ENCODE measurements at places on chromosomes 2 and 18. TPM values are rescaled to one million over a fixed set of nuclear protein-coding genes. Genes with fewer than 3 reads are reported as not detected.

DNA sequence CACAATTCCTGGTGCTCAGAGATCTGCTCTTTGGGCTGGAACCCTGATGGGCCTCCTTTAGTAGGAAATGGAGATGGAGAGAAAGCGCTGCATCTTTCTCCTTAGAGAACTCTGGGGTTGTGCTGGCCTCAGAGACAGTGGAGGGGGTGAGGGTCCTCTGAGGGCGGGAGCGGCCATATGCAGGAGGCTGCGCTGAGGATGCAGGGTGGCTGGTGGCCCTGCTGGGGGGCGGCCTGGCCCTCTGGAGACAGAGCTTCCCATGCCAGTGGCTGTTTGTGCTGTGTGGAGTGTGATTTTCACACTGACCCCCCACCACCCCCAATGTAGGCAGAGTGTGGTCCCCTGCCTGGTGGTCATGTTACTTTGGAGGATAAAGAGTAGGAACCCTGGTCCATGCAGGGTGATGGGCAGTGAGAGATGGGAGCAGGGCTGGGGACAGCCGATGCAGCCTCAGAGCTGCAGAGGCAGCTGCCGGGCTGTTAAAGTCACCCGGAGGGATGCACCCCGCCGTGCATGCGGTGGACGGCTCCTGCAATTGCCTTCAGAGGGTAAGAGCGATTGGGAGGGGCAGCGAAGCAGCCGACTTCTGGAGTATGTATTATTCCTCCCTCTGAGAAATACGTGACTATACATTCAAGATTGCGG lies 194.6 kb downstream of the FAM210A start:
- no peak for DNase-seq

- DNase-seq: no peak
Measured at GRCh38 chr2:179574061-179574519, 287.3 kb downstream of the ZNF385B start.

DNA sequence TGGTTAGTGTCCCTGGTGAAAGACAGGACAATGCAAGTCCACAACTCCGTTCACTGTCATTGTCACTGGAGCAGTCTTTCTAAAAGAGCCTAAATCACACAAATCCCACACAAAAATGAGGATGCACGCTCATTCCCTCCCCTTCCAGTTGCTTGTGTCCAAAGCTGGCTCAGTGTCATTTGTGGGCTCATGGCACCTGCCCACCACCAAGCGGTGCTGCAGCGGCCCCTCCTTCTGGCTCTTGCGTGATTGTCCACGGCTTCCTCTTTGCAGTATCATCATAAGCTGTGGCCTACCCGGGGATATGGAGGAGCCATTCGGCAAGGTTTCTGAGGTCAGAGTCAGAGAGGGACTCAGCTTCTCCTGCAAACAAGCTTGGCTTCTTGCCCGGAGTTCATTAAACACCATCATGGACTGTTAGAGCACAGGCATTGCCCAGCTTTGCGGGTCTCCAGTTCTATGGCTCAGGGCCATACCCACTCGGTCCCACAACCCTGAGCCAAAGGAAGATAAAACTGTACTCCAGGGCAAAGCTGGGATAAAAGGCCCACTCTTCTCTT lies 179.4 kb upstream of the AGAP1 start:
- no peak for DNase-seq

DNA sequence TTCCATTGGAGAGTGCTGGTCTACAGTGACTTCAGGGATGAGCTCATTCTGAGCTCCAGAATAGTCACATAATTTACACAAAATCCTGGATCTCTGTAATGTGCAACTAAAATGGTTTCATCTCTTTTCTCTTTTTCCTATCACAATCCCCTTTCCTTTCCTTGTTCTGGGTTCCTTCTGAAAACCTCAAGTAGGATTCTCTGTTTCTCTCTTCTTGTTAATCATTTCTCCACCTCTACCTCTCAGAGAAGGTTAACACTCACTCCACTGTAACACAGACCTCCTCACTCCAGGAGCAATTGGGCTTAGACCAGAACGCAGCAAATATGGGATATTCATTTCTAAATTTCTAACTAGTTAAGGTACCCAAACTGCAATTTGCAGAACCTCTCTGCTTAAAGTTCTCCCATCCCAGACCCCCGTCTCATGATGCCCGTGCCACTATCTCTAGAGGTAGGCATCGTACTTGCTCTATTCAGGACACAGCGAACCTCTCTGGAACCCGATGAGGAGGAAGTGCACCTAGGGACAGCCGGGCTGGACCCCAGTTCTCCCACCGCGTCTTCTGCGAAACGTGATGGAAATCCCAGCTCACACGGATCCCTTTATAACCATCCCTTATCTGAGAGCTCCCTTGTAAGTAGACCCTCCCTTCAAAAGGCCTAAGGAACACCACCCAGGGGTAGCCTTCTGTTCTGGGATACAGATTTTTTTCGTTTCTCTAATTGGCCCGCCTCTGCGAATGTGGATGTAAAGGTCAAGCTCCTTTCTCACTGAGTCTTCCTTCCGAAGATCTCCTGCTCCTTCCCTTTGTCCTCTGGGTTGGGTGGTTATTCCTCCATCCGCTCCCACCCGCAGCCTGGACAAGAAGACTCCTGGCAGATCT lies 1.3 kb downstream of the FOXI3 start:
- no peak for DNase-seq

- DNase-seq: no peak
Measured at GRCh38 chr2:217047209-217047608, 187.3 kb upstream of the TNP1 start.

GRCh38 chr2:235541838-235542549 lies 48.2 kb downstream of the AGAP1 start:
- DNase-seq: no peak

DNA sequence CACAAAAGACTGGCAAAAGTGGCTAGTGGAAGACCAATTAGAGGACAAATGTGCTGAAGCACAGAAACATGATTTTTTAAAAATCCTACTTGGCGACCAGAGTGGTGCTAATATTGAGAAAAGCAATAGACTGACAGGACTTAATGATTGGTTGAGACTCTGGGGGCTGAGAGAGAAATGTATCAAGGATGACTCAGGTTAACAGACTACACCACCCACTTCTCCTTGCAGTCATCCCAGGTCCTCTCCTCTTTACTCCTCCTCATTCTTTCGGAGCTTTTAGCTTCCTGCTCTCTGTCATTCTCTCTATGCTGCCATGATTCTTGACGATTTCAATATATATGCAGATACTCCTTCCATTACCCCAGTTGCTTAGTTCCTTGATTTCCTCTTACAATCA lies 54.6 kb upstream of the CYTIP start:
- DNase-seq: no peak

DNA sequence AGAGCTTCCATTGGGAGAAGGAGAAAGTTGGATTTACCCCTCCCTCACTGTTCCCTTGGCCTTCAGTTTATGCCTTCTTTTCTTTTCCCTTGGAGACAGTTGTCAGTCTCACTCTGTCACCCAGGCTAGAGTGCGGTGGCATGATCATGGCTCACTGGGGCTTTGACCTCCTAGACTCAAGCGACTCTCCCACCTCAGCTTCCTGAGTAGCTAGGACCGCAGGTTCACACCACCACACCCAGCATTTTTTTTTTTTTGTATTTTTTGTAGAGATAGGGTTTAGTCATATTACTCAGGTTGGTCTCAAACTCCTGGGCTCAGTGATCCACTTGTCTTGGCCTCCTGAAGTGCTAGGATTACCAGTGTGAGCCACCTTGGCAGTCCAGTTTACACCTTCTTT lies 49.9 kb downstream of the SLC9A4 start:
- no peak for DNase-seq

DNA sequence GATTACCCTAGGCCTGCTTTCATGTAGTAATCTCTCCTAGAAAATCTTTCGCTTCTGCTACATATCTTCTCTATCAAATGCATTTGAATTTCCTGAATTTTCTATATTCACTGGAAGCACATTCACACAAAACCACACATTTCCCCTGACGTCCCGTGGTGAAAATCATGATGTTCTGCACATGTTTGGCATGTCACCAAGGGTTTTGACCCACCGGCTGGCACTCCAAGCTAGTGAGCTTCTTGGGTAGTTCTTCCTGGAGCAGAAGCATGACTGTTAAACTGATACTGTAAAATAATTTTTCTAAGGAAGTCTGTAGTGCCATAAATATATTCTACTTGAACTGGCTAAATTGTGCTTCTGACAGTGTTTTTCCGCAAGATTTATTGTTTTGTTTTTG lies 510.1 kb upstream of the SLC8A1 start:
- DNase-seq: no peak

- DNase-seq: no peak
Measured at GRCh38 chr18:75216212-75216910, 5.8 kb downstream of the TSHZ1 start.

DNA sequence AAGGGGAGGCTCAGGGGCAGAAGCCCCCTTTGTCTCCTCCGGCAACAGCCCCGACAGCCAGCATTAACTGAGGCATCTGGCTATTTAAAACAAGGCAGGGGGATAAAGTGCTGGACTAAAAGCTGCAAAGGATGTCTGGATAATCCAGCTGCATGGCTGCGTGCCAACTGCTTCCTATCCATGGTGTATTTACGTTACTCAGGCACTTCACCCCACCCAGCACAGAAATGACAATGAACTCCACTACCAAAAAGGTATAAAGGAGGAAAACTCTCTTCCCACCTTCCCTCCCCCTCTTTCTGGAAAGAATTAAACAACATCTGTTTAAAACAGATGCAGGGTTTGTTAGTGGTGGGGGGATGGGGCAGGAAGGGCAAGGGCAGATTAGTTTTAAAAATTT lies 82.5 kb downstream of the SPRED2 start:
- no peak for DNase-seq

The OR6B2 gene
- total RNA-seq: not detected

The CDK5R2 gene
- total RNA-seq: not detected

The TRIM54 gene
- total RNA-seq: not detected

The CELF4 gene
- total RNA-seq: not detected

The EVX2 gene
- total RNA-seq: not detected

Data from activated CD4-positive, alpha-beta memory T cell treated with anti-CD3 and anti-CD28 coated beads for 36 hours (primary cell).